ENCODE measurements at places on chromosomes 6 and 20. TPM values are rescaled to one million over a fixed set of nuclear protein-coding genes. Genes with fewer than 3 reads are reported as not detected.

TGM3 gene
- 3.0 TPM for polyA plus RNA-seq

RBPJL gene
- polyA plus RNA-seq = 1.8 TPM

TGM2 gene
- 7.2 TPM for polyA plus RNA-seq

DSTN gene
- polyA plus RNA-seq = 672 TPM

CLDN20 gene
- polyA plus RNA-seq = not detected

SAMD3 gene
- polyA plus RNA-seq = 3.7 TPM

NKX2-2 gene
- polyA plus RNA-seq = 0.60 TPM

PTK6 gene
- polyA plus RNA-seq = 59.5 TPM

TSBP1 gene
- not detected for polyA plus RNA-seq

TRIM40 gene
- 23.8 TPM for polyA plus RNA-seq

CBLN4 gene
- not detected for polyA plus RNA-seq

GSTA2 gene
- polyA plus RNA-seq = not detected

HTR1E gene
- not detected for polyA plus RNA-seq

FOXC1 gene
- 0.70 TPM for polyA plus RNA-seq

RIOK1 gene
- 10.2 TPM for polyA plus RNA-seq

CLPSL1 gene
- not detected for polyA plus RNA-seq

LAMA2 gene
- polyA plus RNA-seq = 0.46 TPM

GFRAL gene
- polyA plus RNA-seq = not detected

BPIFB1 gene
- polyA plus RNA-seq = not detected

ARFGEF3 gene
- polyA plus RNA-seq = 3.5 TPM

TMEM244 gene
- not detected for polyA plus RNA-seq

HMGCLL1 gene
- not detected for polyA plus RNA-seq

C4A gene
- polyA plus RNA-seq = 3.0 TPM

RMND1 gene
- 14.6 TPM for polyA plus RNA-seq

HLA-DRB5 gene
- polyA plus RNA-seq = 13.6 TPM

CFAP61 gene
- 0.15 TPM for polyA plus RNA-seq

TCF19 gene
- 6.2 TPM for polyA plus RNA-seq

C6orf58 gene
- not detected for polyA plus RNA-seq

MED23 gene
- 6.0 TPM for polyA plus RNA-seq

GABRR2 gene
- 0.52 TPM for polyA plus RNA-seq

L3MBTL1 gene
- 5.0 TPM for polyA plus RNA-seq

KCNQ2 gene
- polyA plus RNA-seq = 0.83 TPM

PAQR8 gene
- polyA plus RNA-seq = 15.6 TPM

EYA2 gene
- 11.8 TPM for polyA plus RNA-seq

IFT52 gene
- polyA plus RNA-seq = 30.7 TPM

ELOVL4 gene
- 0.23 TPM for polyA plus RNA-seq

Measured in sigmoid colon (tissue), 7 donors.